ENCODE measurements at places on chromosomes 6 and 20. TPM values are rescaled to one million over a fixed set of nuclear protein-coding genes. Genes with fewer than 3 reads are reported as not detected.

Gene PPP1R3D
- 5.3 TPM for total RNA-seq

Gene PROCR
- total RNA-seq: not detected

DNA sequence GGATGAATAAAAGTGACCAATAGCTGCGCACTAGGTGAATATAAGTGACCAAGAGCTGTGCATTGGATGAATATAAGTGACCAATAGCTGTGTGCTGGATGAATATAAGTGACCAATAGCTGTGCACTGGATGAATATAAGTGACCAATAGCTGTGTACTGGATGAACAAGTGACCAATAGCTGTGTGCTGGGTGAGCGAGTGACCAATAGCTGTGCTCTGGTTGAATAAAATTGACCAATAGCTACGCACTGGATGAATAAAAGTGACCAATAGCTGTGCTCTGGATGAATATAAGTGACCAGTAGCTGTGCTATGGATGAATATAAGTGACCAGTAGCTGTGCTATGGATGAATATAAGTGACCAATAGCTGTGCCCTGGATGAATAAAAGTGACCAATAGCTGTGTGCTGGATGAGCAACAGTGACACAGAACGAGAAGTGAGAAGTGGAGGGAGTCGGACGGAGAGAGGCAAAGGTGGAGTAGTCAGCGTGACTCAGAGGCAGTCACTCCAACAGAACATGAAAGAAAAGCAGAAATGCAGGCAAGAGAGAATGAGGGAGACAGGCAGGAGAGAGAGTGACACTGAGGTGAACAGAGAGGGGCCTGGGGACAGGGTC lies 38.5 kb downstream of the RBM38 start:
- DNase-seq: no peak
- no peaks in the 10 kb centered on the region for H3K36me3 ChIP-seq
- no peak overlapping the region for H3K27ac ChIP-seq
- no peak overlapping the region for H3K4me3 ChIP-seq
- H3K4me1 ChIP-seq: peaks cover 47% of the 10 kb centered on the region

DNA sequence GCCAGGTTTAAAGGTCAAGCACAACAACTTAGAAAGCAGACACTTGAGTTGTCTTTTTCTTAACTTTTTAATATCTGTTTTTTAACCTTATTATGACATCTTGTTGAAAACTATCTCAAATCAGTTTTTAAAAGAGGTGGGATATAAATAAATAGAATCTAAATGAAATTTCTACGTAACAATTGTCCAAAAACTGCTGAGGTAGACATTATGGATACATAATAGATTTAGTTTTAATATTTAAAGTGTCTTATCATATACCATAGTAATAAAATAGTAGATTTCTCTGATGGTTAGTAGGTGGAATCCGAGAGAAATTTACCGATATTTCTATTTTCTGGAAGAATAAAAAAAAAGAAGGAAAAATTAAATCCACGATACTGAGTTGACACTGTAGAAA lies 113.9 kb upstream of the MMS22L start:
- H3K27me3 ChIP-seq: peaks cover 6% of the 10 kb centered on the region
- no peak overlapping the region for H3K27ac ChIP-seq
- no peaks in the 10 kb centered on the region for H3K4me1 ChIP-seq
- no peak for DNase-seq
- H3K4me3 ChIP-seq: no peak overlapping the region

GRCh38 chr6:158110986-158111385 lies 57.1 kb downstream of the SERAC1 start:
- H3K4me3 ChIP-seq: no peak overlapping the region
- no peaks in the 10 kb centered on the region for H3K4me1 ChIP-seq
- no peak for DNase-seq

- H3K4me1 ChIP-seq: no peaks in the 10 kb centered on the region
- H3K27me3 ChIP-seq: no peaks in the 10 kb centered on the region
- no peak overlapping the region for H3K4me3 ChIP-seq
- H3K27ac ChIP-seq: no peak overlapping the region
- DNase-seq: no peak
Observed at GRCh38 chr6:166569206-166569605, 17.3 kb downstream of the RAMACL start.

Gene MDC1
- 32.7 TPM for total RNA-seq
